Transverse colon (tissue), 4 donors: ENCODE measurements at places on chromosomes 2 and 18. TPM values are rescaled to one million over a fixed set of nuclear protein-coding genes. Genes with fewer than 3 reads are reported as not detected.

DNA sequence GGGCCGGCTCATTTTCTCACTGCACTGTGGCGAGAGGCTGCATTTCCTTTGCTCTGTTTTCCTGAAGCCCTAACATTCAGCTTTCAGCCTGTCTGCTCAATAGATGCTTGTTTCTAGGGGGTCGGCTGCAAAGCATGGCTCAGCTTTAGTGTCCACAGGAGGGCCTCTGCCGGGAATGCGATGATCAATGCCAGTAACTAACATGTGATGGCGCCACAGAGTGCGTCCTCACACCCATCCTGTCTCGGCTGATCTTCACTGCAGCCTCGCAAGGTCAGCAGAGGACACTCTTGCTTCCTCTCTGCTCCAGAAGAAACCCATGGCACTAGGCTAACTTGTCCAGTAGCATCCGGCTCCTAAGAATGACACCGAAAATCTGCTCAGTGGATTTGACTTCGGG, 156.4 kb upstream of the PXDN start:
- H3K4me3 ChIP-seq = no peak overlapping the region
- no peaks in the 10 kb centered on the region for H3K27me3 ChIP-seq
- H3K27ac ChIP-seq = no peak overlapping the region
- no peaks in the 10 kb centered on the region for H3K36me3 ChIP-seq
- H3K4me1 ChIP-seq = no peaks in the 10 kb centered on the region
- no peak for DNase-seq

- no peak for DNase-seq
- no peak overlapping the region for H3K27ac ChIP-seq
- H3K4me3 ChIP-seq = no peak overlapping the region
- no peaks in the 10 kb centered on the region for H3K27me3 ChIP-seq
- H3K36me3 ChIP-seq = no peaks in the 10 kb centered on the region
Observed at GRCh38 chr2:227939271-227940027, 68.0 kb downstream of the DAW1 start.

GRCh38 chr2:7041421-7041820, 124.2 kb downstream of the RNF144A start:
- DNase-seq = no peak
- no peaks in the 10 kb centered on the region for H3K27me3 ChIP-seq
- H3K4me1 ChIP-seq = no peaks in the 10 kb centered on the region
- no peak overlapping the region for H3K4me3 ChIP-seq
- H3K36me3 ChIP-seq = no peaks in the 10 kb centered on the region

Gene NEB
- total RNA-seq = 0.75 TPM
